ENCODE measurements at places on chromosomes 16 and 17.

DNA sequence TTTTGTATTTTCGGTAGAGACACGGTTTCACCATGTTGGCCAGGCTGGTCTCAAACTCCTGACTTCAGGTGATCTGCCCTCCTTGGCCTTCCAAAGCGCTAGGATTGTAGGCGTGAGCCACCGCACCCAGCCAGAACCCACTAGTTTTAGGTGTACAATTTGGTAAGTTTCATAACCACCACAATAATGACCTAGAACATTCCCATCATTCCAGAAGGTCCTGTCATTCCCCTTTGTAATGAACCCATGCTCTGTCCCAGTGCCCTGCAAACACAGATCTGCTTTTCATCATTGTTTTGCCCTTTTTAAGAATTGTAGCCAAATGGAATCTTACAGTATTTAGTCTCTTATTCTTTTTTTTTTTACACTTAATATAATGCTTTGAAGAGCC lies 35.6 kb upstream of the IRF8 start:
- DNase-seq = no peak

DNA sequence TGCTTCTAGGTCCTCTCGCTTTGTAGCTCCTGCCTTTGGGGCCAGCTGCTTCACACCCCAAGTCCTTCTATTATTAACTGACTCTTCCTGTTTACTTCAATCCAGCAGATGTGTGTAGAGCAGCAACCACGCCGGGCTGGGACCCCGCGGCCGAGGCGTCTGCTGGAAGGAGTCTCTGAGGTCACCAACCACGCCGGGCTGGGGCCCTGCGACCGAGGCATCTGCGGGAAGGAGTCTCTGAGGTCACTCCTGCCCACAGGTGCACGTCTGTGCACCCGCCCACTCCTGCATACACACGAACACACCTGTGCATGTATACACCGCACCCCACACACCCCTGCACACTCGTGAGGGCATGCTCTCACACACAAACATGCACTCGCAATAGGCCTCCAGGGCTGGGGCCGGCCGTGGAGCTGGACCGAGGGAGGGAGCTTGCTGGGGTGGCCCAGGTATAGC lies 7.8 kb upstream of the TEX19 start:
- DNase-seq = no peak

DNA sequence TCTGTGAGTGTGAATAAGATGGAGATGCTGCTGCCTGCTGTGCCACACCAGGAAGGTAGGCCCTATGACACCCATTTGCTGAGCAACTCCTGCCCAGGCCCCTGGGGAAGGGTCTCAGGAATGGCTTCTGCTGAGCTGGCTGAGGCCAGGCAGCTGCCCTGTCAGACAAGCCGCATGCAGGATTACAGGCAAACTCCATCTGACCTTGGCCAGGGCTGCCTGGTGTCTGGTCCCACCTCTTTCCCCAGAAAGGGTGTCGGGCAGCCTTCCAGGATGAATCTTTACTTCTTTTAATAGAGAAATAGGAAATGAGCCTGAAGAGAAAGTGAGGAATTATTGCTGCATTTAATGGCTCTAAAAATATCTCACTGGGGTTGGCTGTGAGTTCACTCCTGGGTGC lies 182.5 kb downstream of the IRX5 start:
- DNase-seq = no peak

GRCh38 chr17:76405967-76406647 lies 21.7 kb downstream of the SPHK1 start:
- DNase-seq = no peak

- no peak for DNase-seq
Measured at GRCh38 chr16:75323933-75324332, 72.5 kb upstream of the BCAR1 start.

GRCh38 chr17:1785930-1786329 lies 24.1 kb downstream of the SERPINF1 start:
- no peak for DNase-seq

DNA sequence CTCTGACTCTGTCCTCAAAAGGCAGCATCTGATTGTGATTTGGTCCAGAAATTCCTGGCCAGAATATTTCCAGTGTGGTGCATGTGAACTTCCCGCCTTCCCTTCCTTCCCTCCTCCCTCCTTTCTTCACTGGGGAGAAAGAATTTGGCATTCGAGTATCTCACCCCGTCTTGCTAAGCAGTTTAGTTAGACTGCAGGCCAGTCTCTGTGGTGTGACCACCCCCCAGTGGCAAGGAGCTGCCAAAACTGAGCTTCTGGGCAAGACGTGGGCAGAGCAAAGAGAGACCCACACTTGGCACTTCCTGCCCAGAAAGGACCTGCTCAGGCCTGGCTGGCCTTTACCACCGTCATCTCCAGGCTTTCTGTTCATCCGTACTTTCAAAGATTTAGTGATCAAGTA lies 36.4 kb downstream of the SNX20 start:
- no peak for DNase-seq

DNA sequence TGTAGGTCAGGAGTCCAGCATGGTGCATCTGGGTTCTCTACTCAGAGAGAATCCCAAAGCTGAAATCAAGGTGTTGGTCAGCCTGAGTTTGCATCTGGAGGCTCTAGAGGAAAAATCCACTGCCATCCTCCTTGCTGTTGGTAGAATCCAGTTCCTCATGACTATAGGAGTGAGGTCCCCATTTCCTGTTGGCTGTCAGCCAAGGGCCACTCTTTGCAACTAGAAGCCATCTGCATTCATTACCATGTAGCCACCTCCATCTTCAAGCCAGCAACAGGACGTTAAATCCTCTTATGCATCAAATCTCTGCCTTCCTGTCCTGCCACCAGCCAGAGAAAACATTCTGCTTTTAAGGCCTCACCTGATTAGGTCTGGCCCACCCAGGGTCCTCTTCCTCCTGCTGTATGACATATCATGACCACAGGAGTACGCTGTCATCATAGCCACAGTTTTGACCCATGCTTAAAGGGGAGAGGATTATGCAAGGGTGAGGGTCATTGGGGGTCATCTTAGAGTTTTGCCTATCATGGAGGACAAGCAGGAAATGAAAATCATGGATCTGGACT lies 40.5 kb downstream of the DNAH9 start:
- no peak for DNase-seq

DNA sequence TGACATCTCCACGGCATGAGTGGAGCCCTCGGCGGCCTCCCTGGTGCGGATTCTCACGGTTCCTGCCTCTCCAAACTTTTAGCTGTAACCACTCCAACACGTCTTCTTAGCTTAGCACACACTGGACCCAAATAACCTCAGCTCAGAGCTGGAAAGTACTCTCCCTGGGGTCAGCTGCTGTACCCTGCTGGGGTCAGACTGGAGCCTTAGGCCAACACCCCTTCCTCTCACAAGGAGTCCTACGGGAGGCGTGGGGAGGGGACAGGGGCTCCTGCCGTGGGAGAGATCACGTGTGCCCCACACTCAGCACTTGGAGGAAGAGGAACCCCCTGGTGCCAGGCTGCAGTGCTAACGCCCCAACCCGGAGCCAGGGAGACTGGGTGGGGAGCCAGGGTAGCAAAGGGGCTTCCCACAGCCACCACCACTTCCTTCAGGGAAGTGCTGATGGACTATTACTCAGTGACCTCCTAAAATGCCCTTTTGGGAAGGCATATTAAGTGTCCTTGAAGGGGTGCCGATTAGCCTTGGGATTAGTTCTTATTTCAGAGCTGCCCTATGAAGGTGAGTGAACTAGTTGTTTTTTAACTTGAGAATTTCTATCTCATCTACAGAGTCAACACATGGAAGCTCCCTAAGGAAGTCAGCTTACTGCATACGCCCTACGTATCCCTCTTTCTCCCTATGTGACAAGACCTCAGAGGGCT lies 124.0 kb downstream of the HIC1 start:
- DNase-seq = no peak

DNA sequence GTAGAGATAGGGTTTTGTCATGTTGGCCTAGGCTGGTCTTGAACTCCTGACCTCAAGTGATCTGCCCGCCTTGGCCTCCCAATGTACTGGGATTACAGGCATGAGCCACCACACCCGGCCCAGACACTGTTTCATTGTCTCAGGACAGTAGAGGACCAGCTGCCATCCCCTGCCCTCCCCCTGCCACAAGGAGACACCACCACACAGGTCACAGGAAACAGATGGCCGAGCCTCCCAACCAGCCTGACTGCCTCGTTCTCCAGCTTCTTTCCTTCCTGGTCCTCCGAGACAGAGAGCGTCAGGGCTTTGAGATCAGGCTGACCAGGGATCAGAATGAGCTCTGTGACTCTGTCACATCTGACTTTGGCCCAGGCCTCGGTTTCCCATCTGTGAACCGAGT lies 20.8 kb upstream of the RNPS1 start:
- no peak for DNase-seq

DNA sequence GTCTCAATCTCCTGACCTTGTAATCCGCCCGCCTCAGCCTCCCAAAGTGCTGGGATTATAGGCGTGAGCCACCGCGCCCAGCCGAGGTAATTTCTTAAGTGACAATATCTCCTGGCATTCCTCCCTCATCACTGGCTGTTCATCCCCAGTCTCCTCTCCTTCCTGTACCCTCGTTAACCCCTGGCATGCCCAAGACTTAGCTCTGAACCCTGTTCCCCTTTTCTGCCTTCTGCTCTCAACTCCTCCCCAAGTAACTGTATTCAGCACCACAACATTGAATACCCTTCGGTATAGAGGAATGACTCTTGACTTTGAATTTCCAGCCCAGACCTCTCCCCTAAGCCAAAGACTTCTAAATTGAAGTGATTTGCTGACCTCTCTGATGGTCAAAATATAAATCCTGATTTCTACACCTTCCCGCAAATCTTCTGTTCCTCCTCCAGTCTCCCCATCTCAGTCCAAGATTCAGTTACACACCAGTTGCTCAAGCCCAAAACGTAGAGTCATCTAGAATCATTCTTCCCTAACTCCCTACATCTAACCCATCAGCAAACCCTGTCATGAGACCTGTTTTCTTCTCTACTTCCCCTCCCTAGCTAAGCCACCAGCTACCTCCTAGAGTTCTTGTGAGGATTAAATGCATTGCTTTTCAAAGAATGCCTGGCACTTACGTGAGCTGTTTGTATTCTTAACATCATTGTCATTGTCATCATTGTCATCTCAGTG lies 14.8 kb downstream of the PMP22 start:
- DNase-seq = no peak

- peak; percentile 95 for DNase-seq
Measured at GRCh38 chr17:1626333-1626732, 2.3 kb downstream of the SLC43A2 start.

DNA sequence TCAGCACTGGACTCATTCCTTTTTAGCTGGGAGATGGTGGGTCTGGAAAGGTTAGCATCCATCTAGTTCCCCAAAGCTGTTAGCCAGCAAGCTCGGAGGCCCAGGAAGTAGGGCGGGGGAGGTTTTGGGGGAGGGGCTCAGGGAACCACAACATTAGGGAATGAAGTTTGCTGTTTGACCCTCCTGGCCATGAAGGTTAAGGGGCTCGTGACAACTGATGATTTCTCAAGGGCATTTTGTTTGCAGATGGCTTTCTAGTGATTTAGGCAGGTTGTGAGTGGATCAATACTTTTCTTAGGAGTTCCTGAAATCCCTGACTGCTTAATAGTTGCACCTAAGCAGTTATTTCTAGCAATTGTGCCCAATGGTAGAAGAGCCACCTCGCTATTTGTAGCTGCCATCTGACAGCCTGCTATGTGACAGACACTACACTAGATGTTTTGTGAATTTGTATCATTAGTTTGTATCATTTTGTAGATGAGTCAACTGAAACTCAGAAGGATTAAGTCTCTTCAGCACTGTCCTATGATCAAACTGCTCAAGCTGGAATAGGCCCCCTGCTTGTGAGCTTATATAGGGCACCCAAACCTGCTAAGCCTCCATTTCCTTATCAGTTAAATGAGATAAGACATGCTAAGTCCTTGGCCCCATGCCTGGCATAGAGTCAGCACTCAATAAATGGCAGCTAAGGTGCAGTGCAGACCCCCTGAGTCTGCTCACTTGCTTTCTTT lies 146.4 kb downstream of the IRX3 start:
- no peak for DNase-seq

DNA sequence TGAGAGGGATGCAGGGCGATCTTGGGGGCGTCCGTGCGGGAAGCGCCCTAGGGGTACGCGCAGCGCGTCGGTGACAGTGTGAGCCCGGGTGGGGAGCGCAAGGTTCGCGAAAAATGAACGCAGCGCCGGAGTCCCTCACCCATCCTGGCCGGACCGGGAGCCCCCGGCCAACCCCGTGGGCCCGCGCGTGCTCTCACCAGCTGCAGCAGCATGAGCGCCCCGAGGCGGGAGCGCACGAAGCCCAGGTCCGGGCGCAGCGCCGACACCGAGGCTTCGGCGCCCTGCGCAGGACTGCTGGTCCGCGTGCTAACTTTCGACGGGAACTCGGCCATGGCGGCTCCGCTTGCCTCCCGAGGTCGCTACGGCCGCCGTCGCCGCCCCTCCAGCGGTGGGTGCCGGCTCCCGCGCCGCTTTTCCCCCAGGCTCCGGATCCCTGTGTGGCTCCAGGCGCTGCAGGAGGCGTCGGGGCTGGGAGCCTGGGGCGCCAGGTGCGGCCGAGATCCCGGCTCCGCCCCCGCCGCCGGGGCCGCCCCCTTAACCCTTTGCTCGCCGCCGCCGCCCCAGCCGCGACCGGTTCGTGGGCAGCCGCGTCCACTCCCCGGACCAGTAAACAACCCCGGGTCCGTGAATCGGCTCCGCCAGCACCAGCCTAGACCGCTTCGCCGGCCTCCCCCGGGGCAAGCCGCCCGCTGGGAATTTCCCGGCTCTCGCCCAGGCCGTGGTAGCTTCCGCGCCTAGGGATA lies at the start of gene PLLP:
Gene PLLP (minus strand): TSS at position 464 of the 743 bp plus-strand sequence. CDS start 132 bp downstream, at position 332.
- peak; percentile 54 for DNase-seq

- DNase-seq = no peak
Measured at GRCh38 chr16:80671281-80671849, 130.6 kb downstream of the DYNLRB2 start.

DNA sequence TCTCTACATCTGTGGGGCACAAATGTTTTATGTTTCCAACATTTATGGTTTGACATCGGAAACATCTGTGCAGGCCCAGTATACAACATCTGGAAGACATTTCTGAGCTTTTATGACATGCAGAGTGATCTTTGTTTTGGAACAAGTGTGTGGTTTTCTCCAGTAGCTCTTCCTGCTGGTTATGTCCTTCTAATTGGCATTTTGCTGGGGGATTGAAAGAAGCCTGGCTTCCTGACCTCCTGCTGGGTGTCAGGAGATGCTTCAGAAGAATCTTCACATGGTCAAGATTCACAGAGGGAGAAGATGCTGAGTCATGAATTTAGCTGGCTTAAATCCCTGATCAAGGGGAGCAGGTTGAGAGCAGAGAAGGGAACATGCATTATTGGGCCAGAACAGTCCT lies 279.5 kb upstream of the MYOCD start:
- no peak for DNase-seq

DNA sequence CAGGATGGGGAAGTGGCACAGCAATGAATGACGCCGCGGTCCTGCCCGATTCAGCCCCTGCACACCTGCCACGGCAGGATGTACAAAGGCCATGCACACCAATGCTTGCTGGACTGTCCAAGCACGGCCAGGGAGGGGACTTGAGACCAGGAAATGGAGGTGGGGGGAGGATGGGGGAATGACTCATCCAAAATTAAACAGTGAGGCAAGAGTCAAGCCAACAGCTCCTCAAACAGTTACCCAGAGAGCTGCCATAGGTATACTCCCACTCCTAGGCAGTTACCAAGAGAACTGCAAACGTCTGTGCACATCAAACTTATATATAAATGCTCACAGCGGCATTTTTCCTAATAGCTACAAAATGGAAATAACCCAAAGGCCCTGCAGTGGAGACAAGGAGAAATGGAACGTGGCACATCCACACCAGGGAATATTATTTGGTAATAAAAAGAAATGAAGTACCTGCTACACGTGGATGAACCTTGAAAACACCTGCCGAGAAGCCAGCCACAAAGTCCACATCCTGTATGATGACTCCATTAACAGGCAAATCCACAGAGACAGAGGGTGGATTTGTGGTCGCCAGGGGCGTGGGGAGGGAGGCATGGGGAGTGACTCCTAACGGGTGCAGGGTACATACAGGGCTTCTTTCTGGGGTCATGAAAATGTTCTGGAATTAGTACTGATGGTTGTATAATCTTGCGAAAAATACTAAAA lies 54.1 kb downstream of the VAC14 start:
- no peak for DNase-seq
